ENCODE measurements at places on chromosomes 5 and 9.
A peak's percentile ranks its signal among the peaks of the same experiment; 100 is the strongest.

GRCh38 chr5:78526049-78526525 lies 122.5 kb downstream of the LHFPL2 start:
- DNase-seq = no peak

- no peak for DNase-seq
These were observed 30.5 kb upstream of the MED10 start for GRCh38 chr5:6408627-6409446.

DNA sequence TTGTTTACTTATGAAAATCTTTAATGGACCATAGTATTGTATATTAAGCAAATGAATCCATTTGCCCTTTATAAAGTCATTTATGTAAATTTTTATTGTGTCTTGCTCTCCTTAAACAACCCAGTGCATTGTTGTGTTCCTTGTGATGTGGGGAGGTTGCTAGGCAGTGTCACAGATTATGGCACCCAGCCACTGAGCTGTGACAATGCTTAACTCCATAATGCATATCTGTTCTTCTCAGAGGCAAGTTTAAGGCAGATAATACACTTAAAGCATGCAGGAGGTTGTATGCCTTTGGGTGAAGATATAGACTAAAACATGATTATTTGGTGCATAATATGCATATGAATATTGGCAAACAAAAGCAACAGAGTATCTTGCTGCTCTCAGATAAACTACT lies 269.6 kb upstream of the RIOK2 start:
- no peak for DNase-seq

DNA sequence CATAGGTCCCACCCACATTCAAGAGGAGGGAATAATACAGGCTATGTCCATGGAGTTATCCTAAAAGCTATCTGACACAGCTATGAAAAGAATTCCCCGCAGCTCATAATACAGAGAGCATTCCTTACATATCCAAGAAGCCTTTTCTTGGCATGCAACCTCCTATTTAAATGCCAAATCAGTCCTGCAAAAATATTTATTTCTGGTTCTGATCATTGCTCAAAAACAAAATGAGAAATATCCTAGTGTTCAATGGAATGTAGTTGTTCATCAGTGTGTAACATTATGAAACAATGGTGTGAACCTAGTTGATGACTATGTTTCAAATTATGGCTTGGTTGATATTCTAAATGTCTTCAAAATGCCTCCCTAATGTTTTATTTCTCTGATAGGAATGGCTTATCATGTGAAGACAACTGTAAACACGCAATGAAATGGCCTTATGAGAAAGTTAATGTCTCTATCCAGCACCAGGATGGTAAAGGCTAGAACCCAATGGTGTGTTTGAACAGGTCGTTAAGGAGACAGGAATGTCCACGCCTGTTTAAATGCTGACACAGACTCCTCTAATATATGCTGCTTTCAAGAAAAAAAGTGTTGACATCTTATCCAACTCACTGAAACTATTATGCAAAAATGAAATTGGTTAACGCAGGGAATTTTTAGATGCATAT lies 126.7 kb upstream of the CDH6 start:
- no peak for DNase-seq

DNA sequence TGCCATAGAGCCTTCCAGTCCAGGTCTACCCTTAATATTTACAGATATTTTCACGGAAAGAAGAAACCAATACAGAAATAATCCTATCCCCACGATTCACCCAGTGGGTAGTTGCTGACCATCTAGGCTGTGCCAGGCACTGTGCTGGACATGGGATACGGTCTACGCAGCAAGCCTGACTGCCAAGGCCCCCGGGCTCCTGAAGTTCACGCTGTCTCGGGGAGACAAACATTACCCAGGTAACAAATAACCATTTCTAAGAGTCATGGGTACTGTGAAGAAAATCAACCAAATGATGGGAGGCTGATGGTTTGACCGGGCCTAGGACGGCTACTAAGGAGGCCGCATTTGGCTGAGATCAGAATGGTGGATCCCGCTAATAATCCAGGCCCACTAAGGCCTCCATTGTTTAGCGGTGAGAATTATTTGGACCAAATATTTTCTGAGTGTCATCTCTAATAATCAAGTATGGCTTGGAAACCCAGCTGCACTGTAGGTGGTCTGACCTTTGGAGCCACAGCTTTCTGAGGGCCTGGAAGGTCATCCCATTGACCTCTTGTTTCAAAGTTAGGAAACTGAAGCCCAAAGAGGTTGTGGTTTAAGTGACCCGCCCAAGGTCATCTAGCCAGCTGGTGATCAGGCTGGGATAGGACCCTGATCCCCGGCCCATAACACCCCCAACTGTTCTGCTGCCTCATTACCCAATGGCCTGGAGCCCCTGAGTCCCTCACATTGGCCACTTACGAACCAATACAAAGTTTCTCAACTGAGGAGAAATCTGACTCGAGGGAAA lies 82.4 kb downstream of the AK8 start:
- DNase-seq = no peak

DNA sequence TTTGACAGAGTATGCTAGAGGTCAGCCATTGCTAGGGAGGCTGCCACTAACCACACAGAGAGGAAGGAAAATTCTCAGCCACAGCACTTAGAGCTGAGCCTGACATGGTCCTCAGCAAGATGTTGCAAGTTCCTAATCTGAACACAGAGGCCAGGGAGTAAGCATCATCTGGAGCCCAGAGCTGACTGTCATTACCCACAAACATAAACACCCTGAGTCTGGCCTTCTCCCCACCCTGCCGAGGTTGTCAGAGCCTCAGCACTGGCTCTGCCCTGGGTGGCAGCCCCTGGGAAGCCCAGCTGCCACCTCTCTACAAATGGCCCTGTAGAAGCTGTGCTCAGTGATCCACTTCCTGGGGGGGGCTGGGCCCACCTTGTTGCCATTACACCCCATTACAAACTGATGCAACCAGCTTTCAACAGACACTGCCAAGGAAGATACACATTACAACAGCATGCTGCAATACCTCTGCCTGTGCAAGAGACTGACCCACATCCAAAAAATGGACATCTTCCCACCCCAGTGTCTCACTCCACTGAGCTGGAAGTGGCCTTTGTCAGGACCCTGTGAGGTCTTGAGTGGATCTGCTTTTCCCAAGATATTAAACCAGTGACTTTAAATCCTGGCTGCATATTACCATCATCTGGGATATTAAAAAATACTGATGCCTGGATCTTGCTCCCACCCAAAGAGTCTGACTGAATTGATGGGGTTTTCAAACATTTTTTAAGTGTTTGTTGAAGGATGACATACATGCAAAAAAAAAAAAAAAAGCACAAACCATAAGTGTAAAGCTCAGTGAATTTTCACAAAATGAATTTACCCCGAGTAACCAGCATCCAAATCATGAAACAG lies 33.0 kb downstream of the IRF1 start:
- DNase-seq = peak; percentile 74

GRCh38 chr5:44842496-44843282 lies 33.9 kb downstream of the MRPS30 start:
- no peak for DNase-seq

- DNase-seq = no peak
These were observed 17.9 kb downstream of the FRMD3 start for GRCh38 chr9:83520292-83520691.

GRCh38 chr9:76456202-76456926 lies 2.6 kb upstream of the GCNT1 start:
- no peak for DNase-seq

GRCh38 chr5:163869581-163869980 lies 364.2 kb downstream of the MAT2B start:
- DNase-seq = no peak

GRCh38 chr9:3386753-3387152 lies 139.0 kb downstream of the RFX3 start:
- DNase-seq = no peak

- no peak for DNase-seq
These were observed 188.7 kb upstream of the RAD23B start for GRCh38 chr9:107094370-107094769.

DNA sequence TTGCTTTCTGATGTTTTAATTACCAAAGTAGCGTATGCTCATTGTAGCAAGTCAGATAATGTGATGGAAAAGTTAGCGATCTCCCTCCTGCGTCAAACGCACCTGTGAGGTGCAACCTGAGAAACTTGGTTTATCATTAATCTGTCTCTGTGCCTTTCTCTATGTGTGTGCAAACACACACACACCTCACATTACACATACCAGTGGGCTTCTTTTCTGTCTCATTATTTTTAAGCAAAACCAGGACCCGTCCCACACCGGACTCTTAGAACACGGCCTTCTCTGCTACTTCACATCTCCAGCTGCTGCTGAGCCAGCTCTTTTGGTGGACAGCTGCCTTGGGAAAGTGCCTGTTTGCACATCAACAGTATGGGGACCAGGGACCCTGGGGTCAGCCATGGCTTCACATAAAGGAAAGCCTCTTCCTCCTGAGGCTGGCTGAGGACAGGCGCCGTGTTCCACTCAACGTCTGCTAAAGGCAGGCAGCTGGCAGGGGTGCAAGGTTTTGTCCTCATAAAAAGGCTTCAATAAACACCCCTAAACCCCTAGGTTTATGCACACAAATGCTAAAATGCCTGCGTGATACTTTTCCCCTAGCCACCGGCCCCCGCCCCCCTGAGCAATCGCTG lies 44.2 kb downstream of the MRPL36 start:
- no peak for DNase-seq

- DNase-seq = no peak
These were observed 94.8 kb downstream of the RCL1 start for GRCh38 chr9:4887556-4887955.

GRCh38 chr5:154039458-154039829 lies 677 bp downstream of the MFAP3 start:
- DNase-seq = no peak

- no peak for DNase-seq
These were observed 57.5 kb upstream of the IQGAP2 start for GRCh38 chr5:76345582-76345981.

DNA sequence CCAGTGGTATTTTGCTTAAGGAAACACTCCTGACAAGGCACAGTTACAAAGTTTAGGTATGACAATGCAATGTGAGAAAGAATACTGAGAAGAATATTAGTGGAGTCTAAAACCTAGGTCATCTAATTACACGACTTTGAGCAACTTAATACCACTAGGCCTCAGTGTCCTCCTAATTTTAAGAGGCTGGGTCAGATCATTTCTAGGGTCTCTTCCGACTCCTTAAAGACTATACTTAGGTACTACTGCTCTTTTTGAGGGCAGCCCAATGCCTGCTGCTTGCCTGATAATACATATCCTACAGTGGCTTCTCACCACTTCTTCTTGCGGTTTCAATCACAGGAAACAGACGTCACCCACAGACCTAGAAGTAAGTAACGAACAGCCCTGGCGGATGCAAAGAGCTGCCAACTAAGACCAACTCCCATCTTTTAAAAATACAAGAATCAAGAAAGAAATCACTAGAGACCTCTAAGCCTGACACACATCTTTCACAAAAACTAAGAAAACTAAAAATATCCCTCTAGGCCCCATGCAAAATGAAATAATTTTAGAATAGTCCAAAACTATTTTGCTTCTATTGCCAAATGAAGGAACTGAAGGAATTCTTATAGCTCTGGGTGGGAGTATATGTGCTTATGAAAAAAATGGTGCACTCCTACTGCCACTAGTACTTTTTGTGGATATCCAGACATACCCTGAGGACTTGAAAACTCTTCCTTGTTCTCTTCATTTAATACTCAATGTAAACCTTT lies 13.1 kb downstream of the DIAPH1 start:
- peak; percentile 27 for DNase-seq

- no peak for DNase-seq
These were observed 7.7 kb upstream of the GPR151 start for GRCh38 chr5:146523698-146524097.

DNA sequence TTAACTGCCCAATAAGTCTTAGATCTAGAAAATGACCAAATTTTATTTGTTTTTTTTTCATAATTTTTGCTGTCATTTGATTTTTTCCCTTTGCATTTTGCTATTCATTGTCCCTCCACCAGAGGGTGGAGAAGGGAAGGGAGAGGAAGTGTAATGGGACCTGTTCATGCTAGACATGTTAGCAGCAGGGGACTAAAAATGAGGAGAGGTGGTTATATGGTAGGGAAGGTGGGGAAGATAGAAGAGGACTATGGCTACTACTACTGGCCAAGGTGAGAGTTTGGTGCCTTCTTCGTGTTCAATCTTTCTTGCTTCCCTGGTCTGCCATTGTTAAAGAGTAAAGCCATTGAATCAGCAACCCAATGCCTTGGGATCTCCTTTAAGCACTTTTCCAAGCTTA lies 6.4 kb downstream of the GRIA1 start:
- no peak for DNase-seq

GRCh38 chr9:110355911-110356310 lies 18.2 kb upstream of the TXNDC8 start:
- DNase-seq = no peak

DNA sequence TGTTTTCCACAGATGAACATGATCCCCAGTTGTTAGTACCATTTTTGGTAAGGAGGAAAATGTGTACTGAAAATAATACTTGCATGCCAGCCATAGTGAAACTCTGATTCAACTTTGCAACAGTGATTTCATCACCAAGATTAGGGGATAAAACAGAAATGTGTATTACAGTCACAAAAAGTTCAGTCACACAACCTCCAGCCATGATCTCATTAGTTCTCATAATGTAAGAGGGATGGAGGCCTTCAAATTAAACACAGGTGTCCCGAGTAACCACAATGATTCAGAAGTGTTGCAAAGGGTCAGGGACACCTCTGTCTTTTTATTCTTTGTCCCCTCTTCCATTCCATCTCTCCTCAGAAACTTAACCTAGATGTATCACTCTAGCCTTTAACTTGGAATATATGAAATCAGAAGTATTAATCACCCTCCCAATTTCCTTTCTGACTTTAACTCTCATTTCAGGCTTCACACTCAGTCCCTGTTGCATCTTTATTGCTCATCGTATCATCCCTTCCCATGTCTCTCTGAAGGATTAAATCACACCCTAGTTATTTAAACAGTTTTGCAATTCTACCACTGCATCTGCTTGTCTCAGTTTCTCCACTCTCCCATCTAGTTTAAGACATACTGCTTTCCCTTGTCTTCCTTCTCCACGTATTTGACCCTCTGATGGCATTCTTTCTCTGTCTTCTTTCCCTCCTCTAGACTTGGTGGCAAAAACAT lies 291.2 kb downstream of the ADAMTS6 start:
- no peak for DNase-seq

DNA sequence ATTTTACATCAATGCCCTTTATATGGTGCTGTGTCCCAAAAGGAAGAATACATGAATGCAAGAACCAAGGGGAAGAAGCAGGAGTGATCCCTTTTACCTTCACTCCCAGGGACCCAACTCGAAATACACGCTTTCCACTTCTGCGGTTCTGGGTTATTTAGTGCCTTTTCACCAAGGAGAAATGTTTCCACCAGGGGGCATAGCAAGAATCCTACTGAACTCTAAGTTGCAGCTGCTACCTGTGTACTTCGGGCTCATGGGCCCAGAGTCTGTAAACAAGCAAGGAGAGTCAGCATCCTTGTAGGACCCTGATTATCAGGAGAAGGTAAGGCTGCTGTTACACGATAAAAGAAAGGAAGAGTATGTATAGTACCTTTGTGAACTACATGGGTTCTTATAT lies 45.7 kb downstream of the DPYSL3 start:
- DNase-seq = no peak

- DNase-seq = no peak
These were observed 144.9 kb downstream of the MYO10 start for GRCh38 chr5:16791036-16791705.
